Kidney (tissue), 22 donors: ENCODE measurements at places on chromosomes 2 and 18. TPM values are rescaled to one million over a fixed set of nuclear protein-coding genes. Genes with fewer than 3 reads are reported as not detected.

- DNase-seq, result no peak
Observed at GRCh38 chr18:28189400-28190239, 12.7 kb upstream of the CDH2 start.

DNA sequence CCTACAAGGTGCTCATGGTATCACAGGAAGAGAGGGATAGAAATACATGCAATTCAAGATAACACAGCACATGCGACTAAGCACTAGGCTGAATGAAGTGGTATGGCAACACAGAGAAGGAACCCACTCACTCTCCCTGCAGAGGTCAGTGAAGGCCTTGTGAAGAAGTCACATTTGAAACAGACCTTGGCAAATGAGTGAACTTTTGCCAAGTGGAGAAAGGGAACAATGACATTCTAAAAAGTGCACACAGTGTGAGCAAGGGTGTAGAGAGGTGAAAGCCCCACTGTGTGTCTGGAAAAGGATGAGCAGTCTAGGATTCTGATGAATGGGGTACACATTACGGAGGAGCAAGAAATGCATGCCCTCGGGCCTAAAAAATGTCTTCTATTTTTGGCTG, 23.3 kb downstream of the KLF7 start:
- no peak for DNase-seq

- no peak for DNase-seq
Observed at GRCh38 chr18:8507361-8507760, 101.9 kb upstream of the RAB12 start.

DNA sequence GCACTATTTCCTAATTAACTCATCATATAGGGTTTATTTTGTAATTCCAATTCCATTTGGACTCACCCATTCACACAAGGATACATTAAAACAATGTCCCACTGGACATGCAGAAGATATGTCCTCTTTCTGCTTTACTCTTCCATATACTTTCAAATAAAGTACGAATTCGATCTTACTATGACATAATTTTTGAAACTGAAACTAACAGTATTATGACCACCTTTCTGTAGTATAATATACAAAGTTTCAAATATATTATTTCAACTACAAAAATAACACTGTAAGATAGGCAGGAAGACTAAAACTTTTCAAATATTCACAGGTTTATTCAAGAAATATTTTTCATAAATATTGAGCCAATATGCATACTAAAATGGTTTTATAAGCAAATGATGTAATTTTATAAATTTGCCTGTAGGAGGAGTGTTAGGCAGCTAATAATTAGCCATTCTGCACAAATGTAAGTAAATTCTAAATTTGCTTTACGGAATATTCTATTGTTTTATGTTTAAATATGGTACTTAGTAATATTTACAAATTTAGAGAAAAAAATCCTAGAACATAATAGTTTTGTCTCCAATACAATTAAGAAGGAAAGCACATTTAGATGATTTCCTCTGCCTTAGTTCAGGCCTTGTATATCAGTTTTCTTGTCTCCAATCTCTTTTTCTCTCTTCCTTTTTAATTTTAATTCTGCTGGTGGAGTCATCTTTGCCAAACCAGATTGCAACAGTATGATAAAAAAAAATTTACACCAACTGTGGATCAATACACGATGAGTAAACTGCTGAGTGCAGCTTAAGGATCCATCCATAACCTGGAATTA, 85.9 kb downstream of the CERKL start:
- no peak for DNase-seq

GRCh38 chr2:175874291-175874690, 127.8 kb downstream of the LNPK start:
- no peak for DNase-seq

DNA sequence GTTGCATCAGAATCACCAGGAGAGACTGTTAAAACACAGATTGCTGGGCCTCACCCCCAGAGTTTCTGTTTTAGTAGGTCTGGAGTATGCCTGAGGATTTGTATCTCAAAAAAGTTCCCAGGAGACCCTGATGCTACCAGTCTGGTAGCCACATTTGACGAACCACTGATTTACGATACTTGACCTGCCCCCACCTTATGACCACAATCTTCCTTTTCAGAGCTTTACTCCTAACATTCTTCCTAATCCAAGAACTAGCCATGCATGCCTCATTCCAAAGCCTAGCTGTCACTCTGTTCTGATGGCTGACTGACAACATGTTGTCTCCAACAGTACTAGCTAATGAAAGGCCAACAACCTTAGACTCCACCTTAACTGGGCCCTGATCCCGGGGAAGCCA, 191.4 kb downstream of the MBD2 start:
- no peak for DNase-seq

DNA sequence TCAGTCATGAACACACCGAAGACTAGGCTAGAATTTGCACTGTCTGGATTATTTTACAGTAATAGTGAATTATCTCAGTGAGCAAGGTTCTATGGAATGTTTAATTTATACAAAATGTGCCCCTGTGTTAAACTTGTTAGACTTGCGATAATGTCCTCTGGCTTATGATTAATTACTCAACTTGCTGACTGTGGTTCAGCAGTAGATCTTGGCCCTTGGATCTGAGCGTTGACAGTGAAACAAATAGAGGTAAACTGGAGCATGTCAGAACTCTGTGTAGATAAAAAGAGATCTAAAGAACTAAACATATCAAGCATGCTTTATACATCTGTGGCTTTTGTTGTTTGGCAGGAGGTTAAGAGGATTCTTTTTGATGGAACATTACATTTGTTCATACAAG, 407.6 kb downstream of the DSEL start:
- DNase-seq, result no peak

DNA sequence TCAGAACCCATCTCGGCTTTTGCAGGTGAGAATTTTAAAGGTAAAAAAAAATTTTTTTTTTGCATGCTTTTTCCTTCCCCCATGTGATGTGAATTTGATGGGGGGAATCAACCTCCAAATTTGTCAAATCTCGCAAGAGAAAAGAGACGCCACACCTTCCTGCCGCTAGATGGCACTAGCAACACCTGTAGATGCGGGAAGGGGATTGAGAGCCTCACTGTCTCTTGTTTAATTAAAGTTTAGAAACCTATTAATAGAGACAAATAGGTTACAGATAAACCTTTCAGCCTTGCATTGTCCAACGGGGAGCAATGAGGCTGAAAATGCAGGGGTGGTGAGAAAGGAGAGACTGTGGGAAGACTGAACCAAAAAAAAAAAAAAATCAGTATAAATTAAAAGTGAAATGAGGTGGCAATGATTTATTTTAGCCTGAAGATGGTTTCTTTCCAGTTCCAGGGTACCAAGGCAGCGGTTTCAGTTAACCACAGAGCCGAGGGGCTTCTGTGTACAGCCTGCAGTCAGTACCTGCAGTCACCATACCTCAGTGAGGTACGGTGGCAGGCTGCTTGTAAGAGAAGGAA, 84.6 kb downstream of the NRP2 start:
- DNase-seq, result peak; percentile 84

GRCh38 chr2:175709248-175709647, 292.8 kb downstream of the LNPK start:
- DNase-seq, result no peak

- DNase-seq, result no peak
Observed at GRCh38 chr18:66317243-66318090, 286.4 kb downstream of the CDH19 start.

GRCh38 chr2:10449838-10450691, 1.9 kb upstream of the ODC1 start:
- no peak for DNase-seq

Gene TLX2
- polyA plus RNA-seq, result not detected

Gene AQP12B
- not detected for polyA plus RNA-seq

Gene SERPINB2
- polyA plus RNA-seq, result not detected

Gene OSBPL1A
- polyA plus RNA-seq, result 27.0 TPM

Gene RTP5
- not detected for polyA plus RNA-seq

Gene AGXT
- polyA plus RNA-seq, result 12.5 TPM

Gene CTLA4
- 0.22 TPM for polyA plus RNA-seq
